Right atrium auricular region (tissue), 2 donors: ENCODE measurements at places on chromosomes 3 and 15. TPM values are rescaled to one million over a fixed set of nuclear protein-coding genes. Genes with fewer than 3 reads are reported as not detected.

GRCh38 chr3:125194061-125194848, 18.3 kb downstream of the SLC12A8 start:
- H3K27me3 ChIP-seq, result no peaks in the 10 kb centered on the region
- H3K36me3 ChIP-seq, result no peaks in the 10 kb centered on the region
- peaks cover 7% of the 10 kb centered on the region for H3K4me1 ChIP-seq
- no peak overlapping the region for H3K27ac ChIP-seq

GRCh38 chr3:105555206-105555605, 188.5 kb downstream of the ALCAM start:
- no peaks in the 10 kb centered on the region for H3K4me1 ChIP-seq
- no peak overlapping the region for H3K27ac ChIP-seq
- no peaks in the 10 kb centered on the region for H3K27me3 ChIP-seq
- no peak for DNase-seq
- no peaks in the 10 kb centered on the region for H3K36me3 ChIP-seq
- no peak overlapping the region for H3K4me3 ChIP-seq

- H3K27me3 ChIP-seq, result no peaks in the 10 kb centered on the region
- peaks cover 47% of the 10 kb centered on the region for H3K4me1 ChIP-seq
- no peak overlapping the region for H3K4me3 ChIP-seq
- DNase-seq, result no peak
- no peaks in the 10 kb centered on the region for H3K36me3 ChIP-seq
- H3K27ac ChIP-seq, result peak overlapping the region; percentile 14
Measured at GRCh38 chr3:20047976-20048883, 8.0 kb downstream of the KAT2B start.

GRCh38 chr3:75295013-75295412, 369.1 kb upstream of the FRG2C start:
- H3K27ac ChIP-seq, result no peak overlapping the region
- no peak overlapping the region for H3K4me3 ChIP-seq
- H3K36me3 ChIP-seq, result no peaks in the 10 kb centered on the region

GRCh38 chr15:75982468-75982867, 29.8 kb downstream of the NRG4 start:
- no peak overlapping the region for H3K27ac ChIP-seq
- H3K4me1 ChIP-seq, result no peaks in the 10 kb centered on the region
- no peaks in the 10 kb centered on the region for H3K27me3 ChIP-seq

Gene ADGRG7
- total RNA-seq, result not detected

GRCh38 chr15:92111751-92112150, 258.2 kb downstream of the SLCO3A1 start:
- no peak overlapping the region for H3K27ac ChIP-seq
- no peaks in the 10 kb centered on the region for H3K27me3 ChIP-seq
- DNase-seq, result no peak
- no peaks in the 10 kb centered on the region for H3K36me3 ChIP-seq

Gene NDUFB5
- 304 TPM for total RNA-seq

Gene SMAD3
- 37.8 TPM for total RNA-seq

Gene PRR23A
- total RNA-seq, result not detected

Gene DISP2
- total RNA-seq, result 0.11 TPM

Gene PAQR5
- total RNA-seq, result 5.0 TPM

Gene TRAK1
- total RNA-seq, result 172 TPM

GRCh38 chr3:155387571-155387970, 94.1 kb upstream of the STRIT1 start:
- peaks cover 12% of the 10 kb centered on the region for H3K4me1 ChIP-seq
- DNase-seq, result no peak
- H3K36me3 ChIP-seq, result no peaks in the 10 kb centered on the region
- H3K27ac ChIP-seq, result no peak overlapping the region
- H3K4me3 ChIP-seq, result no peak overlapping the region

GRCh38 chr3:66227915-66228314, 7.1 kb downstream of the SLC25A26 start:
- no peaks in the 10 kb centered on the region for H3K27me3 ChIP-seq
- H3K4me1 ChIP-seq, result no peaks in the 10 kb centered on the region
- H3K27ac ChIP-seq, result no peak overlapping the region
- H3K36me3 ChIP-seq, result no peaks in the 10 kb centered on the region
- no peak overlapping the region for H3K4me3 ChIP-seq
